ENCODE measurements at places on chromosomes 3 and 15.
A peak's percentile ranks its signal among the peaks of the same experiment; 100 is the strongest.

- no peak for DNase-seq
Observed at GRCh38 chr3:164351131-164351530, 727.2 kb downstream of the SI start.

- DNase-seq, result no peak
Observed at GRCh38 chr3:159892171-159892795, 96.4 kb upstream of the IL12A start.

DNA sequence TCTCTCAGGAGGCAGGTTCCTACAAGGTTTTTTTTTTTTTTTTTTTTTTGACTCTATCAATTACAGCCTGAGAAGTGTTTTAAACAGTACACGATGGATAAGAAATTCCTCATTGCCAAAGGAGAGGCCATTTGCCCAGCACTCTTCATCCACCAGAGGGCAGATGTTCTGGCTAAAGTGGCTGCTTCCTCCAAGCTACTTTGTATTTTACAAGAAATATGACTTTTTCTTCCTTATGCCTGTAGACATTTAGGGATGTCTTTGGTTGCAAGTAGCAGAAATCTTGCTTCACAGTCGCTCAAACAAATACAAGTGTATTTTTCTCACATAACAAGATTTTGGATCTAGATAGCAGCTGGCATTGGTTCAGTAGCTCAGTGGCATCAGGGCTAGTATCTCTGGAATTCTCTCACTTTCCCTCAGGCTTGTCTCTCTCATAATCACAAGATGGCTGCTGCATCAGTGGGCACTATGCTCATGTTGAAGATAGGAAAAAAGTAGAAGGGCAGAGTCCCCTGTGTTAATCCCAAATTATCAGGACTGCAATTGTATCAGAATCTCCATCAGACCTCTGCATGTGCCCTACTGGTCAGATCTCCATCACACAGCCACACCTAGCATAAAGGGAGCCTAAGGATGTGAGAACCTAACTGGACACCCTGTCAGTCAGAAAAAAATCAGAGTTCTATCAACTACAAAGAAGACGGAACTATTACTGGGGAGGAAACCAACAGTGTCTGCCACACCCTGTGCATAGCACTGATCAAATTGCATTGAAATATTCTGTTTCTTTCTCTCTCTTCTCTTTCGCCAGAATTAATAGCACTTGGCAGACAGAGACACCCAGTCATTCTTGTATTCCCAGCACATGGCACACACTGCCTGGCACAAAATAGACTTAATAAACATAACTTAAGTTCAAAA is 138.9 kb upstream of the COL8A1 start:
- DNase-seq, result no peak

- peak; percentile 15 for DNase-seq
Observed at GRCh38 chr3:112333002-112333380, at the start of gene CD200. CD200 (plus strand) TSS chr3:112333156; CDS start chr3:112333213, 57 bp downstream.

- no peak for DNase-seq
Observed at GRCh38 chr15:50628421-50628820, 58.2 kb downstream of the TRPM7 start.

- DNase-seq, result no peak
Observed at GRCh38 chr15:90595763-90596155, 66.0 kb downstream of the CRTC3 start.

DNA sequence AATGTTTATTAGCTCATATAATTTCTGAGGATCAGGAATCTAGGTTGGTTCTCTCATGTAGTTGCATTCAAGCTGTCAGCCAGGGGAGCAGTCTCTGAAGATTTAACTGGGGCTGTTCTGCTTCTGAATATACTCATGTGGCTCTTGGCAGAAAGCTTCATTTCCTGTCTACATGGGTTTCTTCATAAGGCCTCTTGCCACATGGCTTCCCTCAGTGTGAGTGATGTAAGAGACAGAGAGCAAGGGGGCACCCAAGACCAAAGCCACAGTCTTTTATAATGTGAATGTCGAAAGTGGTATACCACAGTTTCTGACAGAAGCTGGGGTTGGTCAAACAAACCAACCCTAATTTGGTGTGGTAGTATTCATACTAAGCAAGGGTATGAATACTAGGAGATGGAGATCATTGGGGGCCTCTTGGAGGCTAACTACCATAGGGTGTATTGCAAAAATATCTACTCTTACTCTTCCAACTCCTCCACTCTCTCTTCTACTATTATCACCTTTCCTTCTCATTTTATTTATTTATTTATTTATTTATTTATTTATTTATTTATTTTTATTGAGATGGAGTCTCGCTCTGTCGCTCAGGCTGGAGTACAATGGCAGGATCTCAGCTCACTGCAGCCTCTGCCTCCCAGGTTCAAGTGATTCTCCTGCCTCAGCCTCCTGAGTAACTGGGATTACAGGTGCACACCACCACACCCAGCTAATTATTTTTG is 123.8 kb downstream of the B3GALNT1 start:
- DNase-seq, result no peak

Data from NCI-H2081 treated with DMSO at 0.1 percent for 48 hours (cell line).